T follicular helper cell (primary cell): ENCODE measurements at places on chromosomes 3 and 15.
A peak's percentile ranks its signal among the peaks of the same experiment; 100 is the strongest.

DNA sequence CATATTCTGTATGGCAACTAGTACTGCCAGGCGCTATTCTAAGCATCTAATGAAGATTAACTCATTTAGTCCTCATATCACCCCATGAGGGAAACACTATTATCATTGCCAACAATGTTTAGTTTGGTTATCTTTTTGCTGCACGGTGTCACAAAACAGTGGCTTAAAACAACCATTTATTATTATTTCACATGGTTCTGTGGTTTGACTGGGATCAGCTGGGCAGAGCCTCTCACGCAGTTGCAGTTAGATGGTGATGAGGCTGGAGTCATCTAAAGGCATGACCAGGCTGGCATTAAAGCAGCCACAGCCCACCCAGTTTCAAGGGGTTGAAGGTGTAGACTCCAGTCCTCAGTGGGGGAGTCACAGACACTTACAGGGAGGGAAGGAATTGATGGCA is 32.8 kb upstream of the RASA2 start:
- DNase-seq: no peak

DNA sequence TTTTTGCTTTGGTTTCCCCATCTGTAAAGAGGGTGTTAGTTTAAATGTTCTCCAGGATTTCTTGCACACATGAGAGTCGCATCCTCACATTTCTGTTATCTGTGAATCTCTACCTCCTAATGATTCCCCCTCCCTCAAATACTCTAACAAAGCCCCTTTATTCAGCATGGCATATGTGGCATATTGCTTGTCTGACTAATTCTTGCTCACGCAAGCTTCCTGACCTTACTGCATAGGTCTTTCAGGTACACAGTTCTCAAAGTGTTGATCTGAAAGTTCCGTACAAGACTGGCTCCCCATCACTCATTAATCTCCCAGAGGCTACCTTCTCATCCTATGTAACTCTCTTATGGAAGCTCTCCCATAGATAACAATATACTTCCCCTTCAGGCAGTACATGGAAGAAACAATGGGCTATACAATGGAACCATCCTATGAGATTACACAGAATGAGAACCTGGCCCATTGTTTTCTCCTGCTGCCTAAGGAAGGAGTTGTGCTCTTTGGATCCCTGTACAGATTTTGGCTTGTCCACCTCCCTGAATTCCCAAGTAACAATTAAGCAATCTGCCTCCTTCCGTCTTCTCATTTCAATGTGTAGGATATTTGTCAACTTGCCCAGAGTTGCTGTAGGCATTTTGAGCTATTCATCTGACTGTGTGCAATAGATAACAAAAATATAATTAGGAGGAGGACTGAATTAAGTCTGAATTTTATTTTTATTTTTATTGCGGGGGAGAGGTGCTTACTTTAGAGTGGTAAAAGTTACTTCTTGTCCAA is 51.0 kb downstream of the PPARG start:
- DNase-seq: no peak

- DNase-seq: no peak
Measured at GRCh38 chr15:97995881-97996603, 35.5 kb downstream of the ARRDC4 start.

DNA sequence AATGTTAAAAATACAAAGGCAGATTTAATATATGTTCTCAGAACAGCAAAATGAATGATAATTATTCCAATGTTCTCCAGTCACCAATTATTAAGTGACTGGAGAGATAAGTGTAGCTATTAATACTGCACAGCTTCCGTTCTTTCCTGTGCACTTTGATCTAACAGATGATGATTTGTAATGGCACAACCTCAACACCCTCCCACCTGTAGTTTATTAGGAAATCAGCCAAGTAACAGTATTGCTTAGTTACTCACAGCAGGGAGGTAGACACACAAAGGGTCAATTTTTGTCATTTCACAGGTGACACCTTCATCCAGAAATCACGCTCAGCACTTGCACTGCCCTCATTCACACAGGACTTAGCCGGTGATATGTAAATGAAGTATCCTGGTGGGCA is 688.1 kb downstream of the EPHA3 start:
- DNase-seq: no peak

DNA sequence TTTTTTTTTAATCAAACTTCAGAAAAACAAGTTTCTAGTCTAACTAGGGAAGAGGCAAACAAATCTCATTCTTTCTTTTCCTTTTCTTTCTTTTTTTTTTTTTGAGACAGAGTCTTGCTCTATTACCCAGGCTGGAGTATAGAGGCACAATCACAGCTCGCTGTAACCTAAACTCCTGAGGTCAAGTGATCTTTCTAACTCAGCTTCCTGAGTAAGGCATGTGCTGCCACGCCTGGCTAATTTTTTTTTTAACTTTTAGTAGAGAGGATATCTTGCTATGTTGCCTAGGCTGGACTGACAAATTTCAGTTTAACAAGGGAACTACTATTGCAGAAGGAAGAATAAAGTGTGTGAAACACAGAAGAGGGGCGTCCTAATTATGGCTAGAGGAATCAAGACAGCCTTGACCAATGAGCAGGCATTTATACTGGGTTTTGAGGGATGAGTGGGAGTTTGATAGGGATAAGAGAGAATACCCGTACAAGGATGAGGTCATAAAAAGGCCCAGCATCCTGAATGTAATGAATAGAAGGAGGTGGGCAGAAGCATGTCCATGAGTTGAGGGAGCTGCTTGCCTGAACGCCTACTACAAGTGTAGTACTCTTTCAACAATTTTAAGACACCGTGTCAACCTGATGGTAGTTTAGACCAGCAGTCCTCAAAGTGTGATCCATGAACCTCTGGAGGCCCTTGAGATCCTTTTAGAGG is 6.7 kb upstream of the ZFAND6 start:
- no peak for DNase-seq

DNA sequence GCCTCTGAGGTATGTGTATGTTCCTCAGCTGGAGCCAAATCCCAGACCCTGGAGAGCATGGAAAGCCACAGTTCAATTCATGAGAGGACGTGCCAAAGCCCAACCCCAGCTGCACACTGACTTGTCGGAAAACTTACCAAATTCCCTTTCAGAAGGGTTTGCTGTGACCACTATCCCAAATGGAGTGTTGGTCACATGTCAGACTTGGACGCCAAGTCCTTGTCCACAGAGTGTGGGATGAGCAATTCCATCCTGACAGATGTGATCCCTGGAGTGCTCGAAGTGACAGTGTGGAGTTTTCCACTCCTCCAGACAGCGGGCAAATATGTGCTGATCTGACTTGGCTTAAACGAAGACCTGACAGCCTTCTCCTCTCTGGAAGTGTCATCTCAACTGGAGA is 71.2 kb downstream of the RORA start:
- no peak for DNase-seq

DNA sequence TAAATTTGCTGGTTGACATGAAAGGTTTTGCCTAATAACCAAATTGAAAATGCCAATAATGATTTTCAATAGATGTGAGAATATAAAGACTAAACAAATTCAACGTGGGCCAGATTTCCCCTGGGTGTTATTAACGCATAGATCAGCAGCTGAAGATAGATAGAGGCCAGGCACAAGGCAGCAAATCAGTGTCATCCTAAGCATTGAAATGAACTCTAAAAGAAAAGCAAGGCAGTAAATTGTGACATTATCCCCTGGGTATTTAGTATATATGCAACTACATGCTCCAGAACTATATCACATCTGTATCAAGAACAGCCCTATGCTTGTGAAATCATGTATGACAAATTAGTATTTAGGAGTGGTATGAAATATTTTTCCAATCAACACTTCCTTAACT is 167.1 kb upstream of the EPHA3 start:
- DNase-seq: no peak

GRCh38 chr15:101394654-101395053 is 94.9 kb downstream of the PCSK6 start:
- DNase-seq: no peak

DNA sequence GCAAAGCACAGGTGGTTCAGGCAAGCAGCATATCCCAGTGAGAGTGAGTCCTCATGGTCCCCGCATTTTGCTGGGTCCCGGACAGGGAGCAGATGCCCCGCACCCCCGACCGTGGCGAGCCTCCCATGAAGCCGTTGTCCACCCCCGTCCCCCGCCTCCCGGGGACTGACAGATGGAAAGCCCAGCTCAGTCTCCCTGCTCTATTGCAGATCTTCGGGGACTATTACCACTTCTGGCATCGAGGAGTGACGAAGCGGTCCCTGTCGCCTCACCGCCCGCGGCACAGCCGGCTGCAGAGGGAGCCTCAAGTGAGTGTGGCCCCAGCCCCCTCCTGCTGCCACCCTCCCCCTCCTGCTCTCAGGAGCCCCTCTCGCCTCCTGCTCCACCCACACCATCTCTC is 7.7 kb downstream of the FURIN start:
- DNase-seq: no peak

GRCh38 chr3:134762016-134762415 is 33.0 kb upstream of the EPHB1 start:
- DNase-seq: no peak

- no peak for DNase-seq
Measured at GRCh38 chr3:196440696-196441095, 8.5 kb upstream of the UBXN7 start.

DNA sequence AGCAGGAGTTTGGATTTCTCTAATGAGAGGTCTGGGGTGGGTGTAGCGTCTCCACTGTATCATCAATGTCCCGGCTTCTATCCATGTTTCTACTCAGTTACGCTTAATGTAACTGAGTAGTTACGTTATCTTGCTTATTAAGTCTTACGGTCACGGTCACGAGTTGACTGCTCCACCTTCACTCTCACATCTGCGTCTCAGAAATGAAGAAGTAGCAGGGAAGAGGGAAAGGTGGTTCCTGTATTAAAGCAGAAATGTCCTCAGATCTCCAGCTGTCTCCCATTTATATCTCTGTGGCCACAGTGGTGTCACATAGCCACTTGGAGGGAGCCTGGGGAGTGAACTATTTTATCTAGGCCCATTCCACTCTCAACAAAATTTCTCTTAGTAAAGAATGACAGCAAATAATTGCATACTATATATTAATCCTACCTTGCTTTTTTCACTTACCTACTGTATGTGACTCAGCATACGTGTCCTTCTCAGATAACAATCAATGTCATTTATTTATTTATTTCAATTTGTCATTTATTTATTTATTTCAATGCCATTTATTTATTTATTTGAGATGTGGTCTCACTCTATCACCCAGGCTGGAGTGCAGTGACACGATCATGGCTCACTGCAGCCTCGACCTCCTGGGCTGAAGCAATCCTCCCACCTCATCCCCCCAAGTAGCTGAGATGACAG is 39.7 kb upstream of the RNU6-1 start:
- DNase-seq: no peak

GRCh38 chr3:179506792-179507191 is 55.5 kb upstream of the GNB4 start:
- DNase-seq: no peak

DNA sequence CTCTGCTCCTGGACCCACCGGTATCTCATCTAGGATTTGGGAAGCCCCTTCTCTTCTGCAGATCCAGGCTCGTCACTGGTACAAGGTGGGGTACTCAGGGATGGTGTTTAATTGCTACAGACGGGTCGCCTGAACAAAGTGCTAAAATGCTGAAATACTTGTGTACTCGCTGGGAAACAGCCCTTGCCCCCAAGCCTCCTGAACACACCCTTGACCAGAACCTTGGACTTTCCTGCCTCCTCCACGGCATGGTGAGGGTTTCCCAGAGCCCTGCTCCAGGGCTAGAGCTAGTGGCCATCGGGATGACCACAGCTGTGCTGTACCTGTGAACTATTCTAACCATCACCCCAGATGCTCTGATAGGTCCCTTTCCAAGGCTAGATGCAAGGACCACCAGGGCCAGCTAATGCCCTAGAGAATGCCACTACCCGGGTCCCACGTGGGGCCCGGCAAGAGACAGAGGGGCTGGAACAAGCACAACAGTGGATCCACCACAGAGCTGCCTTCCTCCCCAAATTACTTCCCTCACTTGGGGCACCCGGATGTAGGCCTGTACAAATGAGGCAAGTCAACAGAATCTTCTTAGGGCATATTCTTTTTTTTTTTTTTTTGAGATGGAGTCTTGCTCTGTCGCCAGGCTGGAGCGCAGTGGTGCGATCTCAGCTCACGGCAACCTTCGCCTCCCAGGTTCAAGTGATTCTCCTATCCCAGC is 267.3 kb downstream of the FOXP1 start:
- DNase-seq: no peak

GRCh38 chr3:191030929-191031328 is 168.1 kb upstream of the OSTN start:
- DNase-seq: no peak

GRCh38 chr3:13451301-13451673 is 28.8 kb upstream of the HDAC11 start:
- DNase-seq: peak; percentile 14

DNA sequence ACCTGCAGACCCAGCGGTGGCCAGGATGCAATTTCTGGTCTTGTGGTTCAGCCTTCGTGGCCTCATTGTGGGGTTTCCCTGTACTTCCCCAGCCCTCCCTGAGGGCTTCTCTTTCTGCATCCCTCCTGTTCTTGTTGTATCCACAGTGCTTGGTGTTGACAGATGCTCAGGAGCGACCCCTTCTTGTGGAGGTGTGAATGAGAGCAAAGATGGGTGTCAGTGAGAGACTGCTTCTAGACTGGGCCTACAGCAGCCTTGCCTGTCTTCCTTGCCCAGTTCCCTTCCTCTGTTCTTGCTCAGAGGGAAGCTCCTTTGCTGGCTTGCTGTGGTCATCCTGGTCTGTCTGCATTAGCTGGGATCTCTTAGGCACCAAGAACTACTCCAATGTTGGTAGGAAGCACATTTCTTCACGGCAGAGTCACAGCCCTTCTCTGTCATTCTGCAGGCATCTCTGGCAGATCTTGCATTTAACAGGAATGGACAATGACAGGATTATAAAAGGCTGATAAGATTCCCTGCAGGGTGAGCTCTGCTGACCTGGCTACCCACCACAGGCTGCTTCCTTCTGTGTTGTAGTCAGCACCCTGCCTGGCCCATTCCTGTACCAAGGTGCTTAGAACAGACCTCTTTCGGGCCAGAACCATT is 317.8 kb upstream of the C2CD4B start:
- no peak for DNase-seq
